ENCODE measurements at places on chromosomes 12 and 14. TPM values are rescaled to one million over a fixed set of nuclear protein-coding genes. Genes with fewer than 3 reads are reported as not detected.
A peak's percentile ranks its signal among the peaks of the same experiment; 100 is the strongest.

DNA sequence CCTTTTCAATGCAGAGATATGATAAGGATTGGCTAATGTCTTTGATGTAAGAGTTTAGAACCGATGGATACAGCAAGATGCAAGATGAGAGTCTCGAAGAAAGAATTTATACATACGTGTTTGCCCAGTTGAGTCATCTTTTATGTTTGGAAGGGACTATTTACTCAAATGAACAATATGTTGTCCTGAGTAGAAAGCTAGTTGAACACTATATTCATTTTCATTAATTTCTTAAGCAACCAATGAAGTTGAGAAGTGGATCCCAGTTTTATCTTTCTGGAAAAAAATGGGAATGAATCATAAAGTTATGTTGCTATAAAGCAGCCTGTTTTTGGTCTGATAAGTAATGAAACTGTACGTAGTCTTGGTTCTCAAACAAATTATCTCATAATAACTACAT, 1431.7 kb upstream of the FLRT2 start:
- DNase-seq = no peak

DNA sequence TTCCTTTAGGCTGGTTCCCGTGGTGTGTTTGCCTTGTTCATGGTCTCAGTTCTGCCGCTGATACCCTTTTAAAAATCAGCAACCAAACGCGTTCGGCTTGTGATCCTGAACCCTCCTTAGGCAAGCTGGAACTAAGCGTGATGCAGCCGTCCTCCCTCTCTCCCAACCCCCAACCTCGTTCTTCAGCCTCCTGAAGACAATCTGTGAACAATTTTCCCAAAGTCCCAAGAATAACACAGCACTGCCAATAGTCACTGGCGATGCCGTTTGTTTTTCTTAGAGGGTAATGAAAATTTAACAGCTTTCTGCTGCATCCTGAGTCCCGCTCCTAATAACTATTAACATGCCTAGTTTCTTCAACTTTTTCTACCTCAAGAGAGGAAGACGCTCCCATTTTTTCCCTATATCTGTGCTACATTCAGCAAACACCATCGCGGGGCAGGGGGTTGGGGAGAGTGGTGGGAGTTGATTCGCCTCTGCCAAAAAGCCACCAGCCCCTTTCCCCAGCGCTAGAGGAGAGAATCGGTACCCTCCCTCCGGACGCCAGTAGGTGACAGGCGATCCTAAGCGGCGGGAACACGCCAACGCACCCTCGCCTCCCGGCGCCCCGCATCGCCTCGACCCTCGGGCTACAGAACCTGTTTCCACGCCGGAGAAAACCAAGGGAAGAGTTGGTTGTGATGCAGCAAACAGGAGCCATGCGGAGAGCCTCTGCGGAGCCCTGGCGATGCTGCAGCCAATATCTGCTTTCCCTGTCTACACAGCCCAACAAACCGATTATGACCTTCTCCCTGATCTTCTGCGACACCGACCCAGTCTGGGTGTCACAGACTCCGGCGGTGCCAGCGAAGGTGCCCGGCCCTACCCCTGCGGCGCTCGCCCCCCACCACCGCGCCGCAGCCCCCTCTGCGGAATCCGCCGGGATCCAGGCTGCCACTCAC, 752 bp downstream of the PRICKLE1 start:
- peak; percentile 79 for DNase-seq

GRCh38 chr12:80792861-80793260, 76.1 kb downstream of the MYF5 start:
- DNase-seq = no peak

- no peak for DNase-seq
These were observed 19.5 kb upstream of the HAL start for GRCh38 chr12:96015672-96016071.

DNA sequence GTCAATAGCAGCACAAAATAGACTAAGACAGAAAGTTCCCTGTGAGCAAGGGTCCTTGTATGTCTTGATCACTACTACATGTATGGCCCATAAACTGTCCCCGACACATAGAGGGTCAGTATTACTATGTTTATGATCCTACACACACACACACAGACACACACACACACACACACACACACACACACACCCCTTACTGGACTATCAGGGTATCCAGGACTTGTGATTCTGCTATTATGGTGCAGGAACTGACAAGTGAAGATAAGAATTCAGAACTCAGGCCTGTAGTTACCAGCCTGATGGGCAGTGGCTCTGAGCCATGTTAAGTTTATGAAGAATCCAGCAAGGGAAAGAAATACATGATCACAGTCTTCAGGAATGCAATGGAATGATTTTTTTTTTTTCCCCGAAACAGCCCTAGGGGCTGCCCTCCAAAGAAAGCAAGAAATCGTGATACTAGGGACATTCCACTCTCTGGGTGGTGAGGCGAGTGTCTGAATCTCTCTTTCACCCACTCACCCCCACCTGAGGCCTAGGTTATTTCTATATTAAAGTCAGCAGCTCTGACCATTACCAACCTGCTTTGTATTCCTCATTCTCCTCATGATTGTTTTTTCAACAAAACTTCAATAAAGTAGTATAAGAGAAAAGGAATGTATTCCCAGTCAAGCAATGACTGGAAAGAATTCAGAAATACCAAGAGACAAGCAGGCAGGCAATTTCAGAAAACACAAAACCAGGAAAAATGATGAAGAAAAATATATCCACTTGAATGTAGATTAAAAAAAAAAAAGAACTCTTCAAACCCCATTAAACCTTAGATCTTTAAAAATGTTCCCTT, 105.8 kb downstream of the AVPR1A start:
- DNase-seq = no peak

GRCh38 chr14:27573018-27573417, 975.2 kb upstream of the NOVA1 start:
- DNase-seq = no peak

DNA sequence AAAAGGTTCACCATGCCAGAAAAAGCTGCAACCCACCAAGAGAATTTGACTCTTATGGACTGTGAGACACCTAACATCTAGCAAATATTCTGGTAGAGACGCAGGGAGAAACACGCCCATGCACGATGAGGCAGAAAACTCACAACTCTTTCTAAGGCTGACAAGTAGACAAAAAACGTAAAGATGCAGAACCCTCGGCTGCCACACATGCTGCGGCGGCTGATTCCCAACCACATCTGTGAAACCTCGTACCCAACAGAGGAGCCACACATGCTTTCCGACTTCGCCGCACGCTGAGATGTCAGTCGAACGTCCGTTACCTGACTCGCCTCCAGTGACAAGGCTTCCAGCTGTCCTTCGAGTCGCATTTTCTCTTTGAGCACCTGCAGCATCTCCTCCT, 21.8 kb downstream of the GOLGA3 start:
- no peak for DNase-seq

DNA sequence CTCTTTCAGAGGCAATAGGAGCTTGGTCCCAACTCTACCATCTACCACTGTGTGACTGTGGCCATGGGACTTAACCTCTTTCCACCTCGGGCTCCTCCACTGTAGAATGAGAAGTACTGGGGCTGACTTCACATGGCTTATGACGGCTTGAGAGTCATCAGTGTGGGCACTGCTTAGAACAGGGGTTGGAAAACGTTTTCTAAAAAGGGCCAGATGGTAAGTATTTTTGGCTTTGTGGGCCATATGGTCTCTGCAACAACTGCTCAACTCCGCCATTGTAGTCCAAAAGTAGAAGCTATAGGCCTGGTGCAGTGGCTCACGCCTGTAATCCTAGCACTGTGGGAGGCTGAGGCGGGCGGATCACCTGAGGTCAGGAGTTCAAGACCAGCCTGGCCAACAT, 69.2 kb upstream of the LTA4H start:
- no peak for DNase-seq

GRCh38 chr12:39103552-39104165, 198.3 kb upstream of the CPNE8 start:
- no peak for DNase-seq

DNA sequence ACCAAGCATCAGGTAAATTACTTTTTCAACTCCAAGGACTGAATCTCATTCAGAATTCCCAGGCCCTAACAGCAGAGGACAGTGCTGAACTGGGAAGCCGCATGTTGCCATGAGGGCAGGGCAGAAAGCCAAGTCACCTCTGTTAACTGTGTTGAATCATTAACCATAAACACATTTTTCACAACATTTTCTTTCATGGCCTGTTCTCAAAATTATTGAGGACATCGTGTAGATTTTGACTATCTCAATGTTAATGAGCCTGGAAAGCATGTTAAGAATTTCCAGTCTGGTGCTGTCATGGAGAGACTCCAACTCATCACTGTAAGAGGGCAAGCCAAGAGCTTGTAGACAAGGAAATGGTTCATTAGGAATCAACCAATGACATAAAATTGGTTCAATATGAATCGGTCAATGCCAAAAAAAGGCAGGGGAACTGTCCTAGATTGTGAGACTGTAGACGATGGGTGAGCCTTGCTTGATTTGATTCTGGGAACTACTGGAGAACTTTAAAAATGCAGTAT, 33.7 kb downstream of the CPM start:
- no peak for DNase-seq

DNA sequence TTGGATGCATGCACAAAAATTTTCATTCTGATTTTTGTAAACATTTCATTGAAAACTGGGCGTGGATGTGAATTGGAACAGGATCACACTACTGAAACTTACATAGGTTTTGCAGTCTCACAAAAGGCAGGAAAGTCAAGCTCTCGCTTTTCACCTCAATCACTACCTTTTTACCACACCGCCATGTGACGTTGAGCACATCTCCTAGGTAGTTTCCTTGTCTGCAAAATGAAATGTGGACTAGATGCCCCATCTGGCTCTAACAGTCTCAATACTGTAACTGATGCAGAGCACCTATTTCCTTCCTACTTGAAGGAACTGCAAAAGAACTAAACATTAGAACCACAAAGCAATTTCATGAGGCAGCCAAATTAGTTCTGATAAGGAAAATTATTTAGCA, 4.4 kb upstream of the YY1 start:
- no peak for DNase-seq

DNA sequence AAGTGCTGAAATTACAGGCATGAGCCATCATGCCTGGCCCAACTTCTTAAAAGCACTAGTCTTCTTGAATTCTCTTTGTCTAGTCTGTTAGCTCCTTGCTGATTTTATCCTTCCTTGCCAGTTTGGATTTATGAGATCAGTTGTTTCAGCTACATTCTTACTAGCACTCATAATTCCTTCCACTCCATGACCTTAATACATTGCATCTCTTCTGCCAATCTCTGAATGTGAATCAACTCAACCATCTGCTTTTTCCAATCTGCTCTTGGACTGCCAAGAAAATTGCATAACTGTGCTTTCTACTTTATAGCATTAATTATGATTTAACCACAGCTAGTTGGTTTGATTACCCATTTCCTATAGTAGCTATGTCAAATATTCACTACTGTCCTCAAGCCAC, 14.9 kb upstream of the HEATR5A start:
- no peak for DNase-seq

DNA sequence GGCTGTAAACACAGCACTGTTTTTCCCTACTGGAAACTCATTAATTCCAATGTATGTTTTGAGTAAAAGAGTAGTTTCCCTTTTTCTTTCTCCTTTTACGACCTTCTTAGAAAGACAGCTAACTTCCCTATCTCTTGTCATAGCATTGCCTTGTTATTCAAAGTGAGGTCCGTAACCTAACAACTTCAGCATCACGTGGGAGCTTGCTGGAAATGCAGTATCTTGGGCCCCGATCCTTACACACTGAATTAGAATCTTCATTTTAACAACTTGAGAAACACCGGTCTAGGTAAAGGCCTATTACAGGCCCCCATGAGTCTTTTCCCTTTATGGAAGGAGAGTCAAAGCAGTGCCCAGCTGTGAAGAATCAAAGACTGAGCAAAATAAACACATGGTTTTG, 230.7 kb upstream of the PRKD1 start:
- DNase-seq = no peak

GRCh38 chr12:39777465-39777864, 157.9 kb upstream of the ABCD2 start:
- DNase-seq = peak; percentile 69

DNA sequence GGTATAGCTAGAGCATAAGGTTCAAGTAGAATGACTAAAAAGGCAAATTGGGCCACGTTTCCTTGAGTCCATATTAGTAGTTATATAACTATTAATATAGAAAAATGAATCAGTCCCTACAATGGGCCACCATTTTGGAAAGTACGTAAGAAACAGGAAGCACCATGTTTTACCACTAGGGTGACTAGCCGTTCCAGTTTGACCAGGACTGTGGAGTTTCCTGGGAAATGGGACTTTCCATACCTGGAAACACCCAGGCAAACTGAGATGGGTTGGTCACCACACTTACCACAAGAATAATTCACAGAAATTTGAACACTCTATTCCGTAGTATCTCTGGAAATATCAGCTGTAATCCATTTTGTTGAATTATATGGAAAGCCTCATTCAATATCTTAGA, 2.1 kb upstream of the MAGOHB start:
- DNase-seq = no peak

DNA sequence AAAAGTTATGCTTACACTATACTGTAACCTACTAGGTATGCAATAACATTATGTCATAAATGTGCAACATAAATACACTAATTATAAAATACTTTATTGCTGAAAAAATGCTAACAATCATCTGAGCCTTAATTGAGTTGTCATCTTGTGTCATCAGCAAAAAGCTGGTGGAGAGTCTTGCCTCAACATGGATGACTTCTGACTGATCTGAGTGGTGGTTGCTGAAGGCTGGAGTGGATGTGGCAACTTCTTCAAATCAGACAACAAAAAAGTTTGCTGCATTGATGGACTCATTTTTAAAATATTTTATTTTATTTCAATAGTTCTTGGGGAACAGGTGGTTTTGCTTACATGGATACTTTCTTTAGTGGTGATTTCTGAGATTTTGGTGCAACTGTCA, 93.9 kb upstream of the AMN1 start:
- no peak for DNase-seq

GRCh38 chr12:32377344-32378055, 21.9 kb upstream of the FGD4 start:
- no peak for DNase-seq

DNA sequence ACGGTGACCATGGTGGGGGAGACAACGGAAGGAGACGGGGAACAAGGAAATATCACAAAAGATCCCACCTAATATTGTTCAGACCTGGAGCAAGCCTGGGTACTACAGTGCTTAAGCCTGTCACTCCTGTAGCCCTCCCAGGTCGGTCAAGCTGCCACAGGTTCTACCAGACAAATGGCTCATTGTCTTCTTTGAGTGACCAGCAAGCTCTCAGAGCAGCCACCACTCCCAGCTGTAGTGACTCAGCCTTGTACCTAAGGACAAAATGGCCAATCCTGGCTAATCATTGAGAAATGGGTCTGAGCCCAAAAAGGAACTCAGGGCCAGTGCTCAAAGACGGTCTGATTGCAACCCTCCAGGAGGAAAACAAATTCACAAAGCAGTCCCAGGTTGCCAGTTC, 238.4 kb upstream of the NOS1 start:
- DNase-seq = no peak

The RAPGEF3 gene
- total RNA-seq = 84.3 TPM

The DAO gene
- not detected for total RNA-seq

The IPO4 gene
- total RNA-seq = 30.2 TPM

The DRAM1 gene
- total RNA-seq = 31.8 TPM

The ABCC9 gene
- 17.1 TPM for total RNA-seq

The BIN2 gene
- 71.5 TPM for total RNA-seq

The STXBP6 gene
- total RNA-seq = 0.77 TPM

The KRT5 gene
- not detected for total RNA-seq

All from spleen (tissue), 13 donors.